ENCODE measurements at places on chromosomes 3 and 15. TPM values are rescaled to one million over a fixed set of nuclear protein-coding genes. Genes with fewer than 3 reads are reported as not detected.

Gene USF3
- 12.4 TPM for total RNA-seq

Gene GABRG3
- not detected for total RNA-seq

Gene CD200R1L
- total RNA-seq = not detected

Gene FNDC3B
- 24.2 TPM for total RNA-seq

Gene STAB1
- not detected for total RNA-seq

Gene FOXL2NB
- not detected for total RNA-seq

Gene SLC2A2
- not detected for total RNA-seq

Gene TMCC1
- 16.3 TPM for total RNA-seq

Gene FANCI
- 159 TPM for total RNA-seq

Gene ENTPD3
- total RNA-seq = not detected

Gene PTPRG
- not detected for total RNA-seq

Gene CPNE9
- total RNA-seq = 0.10 TPM

Gene SIDT1
- 14.2 TPM for total RNA-seq

Gene RTF1
- 33.8 TPM for total RNA-seq

Gene CFAP20DC
- total RNA-seq = 1.2 TPM

Gene TNFAIP8L3
- total RNA-seq = 1.6 TPM

Gene CHRM5
- not detected for total RNA-seq

Gene FILIP1L
- total RNA-seq = 0.36 TPM

Gene DNAH12
- total RNA-seq = 0.08 TPM

Gene PRR20G
- not detected for total RNA-seq

Gene GP5
- 0.31 TPM for total RNA-seq

Gene ANKRD28
- total RNA-seq = 42.0 TPM

Gene AHSG
- not detected for total RNA-seq

Gene PRRT3
- 9.4 TPM for total RNA-seq

Gene ALDH1A3
- total RNA-seq = not detected

Gene TRPC1
- 2.1 TPM for total RNA-seq

Gene DENND4A
- total RNA-seq = 48.5 TPM

Gene PRTG
- not detected for total RNA-seq

Gene IGSF11
- total RNA-seq = not detected

Gene RPP14
- 24.9 TPM for total RNA-seq

Gene ST3GAL6
- total RNA-seq = not detected

Gene HTR3D
- total RNA-seq = not detected

Gene EHHADH
- 3.4 TPM for total RNA-seq

Gene GOLGA6L9
- 1.8 TPM for total RNA-seq

Gene CLDN16
- total RNA-seq = not detected

Gene PLAAT1
- total RNA-seq = not detected

Gene RTP3
- total RNA-seq = not detected

Gene RPSA
- 2,408 TPM for total RNA-seq

Gene SLC9C1
- total RNA-seq = not detected

Gene GOLGA8S
- 0.11 TPM for total RNA-seq
